ENCODE measurements at places on chromosomes 4 and X.
A peak's percentile ranks its signal among the peaks of the same experiment; 100 is the strongest.

DNA sequence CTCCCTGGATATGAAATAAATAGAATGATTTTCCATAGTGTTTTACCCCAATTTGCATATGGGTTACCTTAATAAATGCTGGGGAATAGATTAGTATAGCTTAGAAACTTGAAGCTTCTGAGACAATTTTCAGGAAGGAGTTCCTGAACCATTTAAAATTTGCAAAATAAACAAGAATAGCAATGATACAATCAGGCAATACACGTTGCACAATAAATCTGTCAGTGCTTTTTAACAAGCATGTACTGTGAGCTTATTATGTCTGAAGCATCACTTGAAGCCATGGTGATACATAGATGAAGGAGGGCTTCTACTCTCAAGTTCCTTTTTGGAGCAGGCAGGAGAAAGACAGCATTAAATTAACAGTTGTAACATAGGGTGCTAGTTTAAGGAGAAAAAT, 84.2 kb upstream of the WDFY3 start:
- no peak for DNase-seq

DNA sequence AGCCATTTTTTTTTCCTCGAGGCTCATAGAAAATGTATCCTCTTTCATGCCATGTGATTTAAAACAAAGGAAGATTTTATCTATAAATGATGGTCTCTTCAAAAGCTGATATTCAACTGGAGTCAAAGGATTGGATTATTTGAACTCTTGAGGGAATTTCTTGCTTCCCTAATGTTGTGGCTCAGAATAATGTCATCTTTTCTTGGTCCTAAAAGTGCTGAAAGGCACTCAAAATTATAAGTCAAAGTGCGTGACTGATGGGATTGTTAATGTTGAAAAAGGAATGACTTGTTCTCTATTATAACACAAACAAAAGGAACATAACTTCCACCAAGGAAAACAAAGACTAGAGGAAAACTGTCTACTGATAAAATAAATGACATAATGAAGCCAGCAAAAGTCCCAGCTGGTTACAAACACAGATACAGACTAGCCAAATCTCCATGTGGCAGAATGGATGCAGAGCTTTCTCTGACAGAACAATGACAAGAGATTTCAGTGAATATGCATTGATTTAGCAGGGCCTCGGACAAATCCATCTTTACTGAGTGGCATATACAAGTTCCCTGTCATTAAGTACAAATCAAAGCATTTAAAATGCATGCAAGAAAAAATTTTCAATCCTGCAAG, 552.6 kb downstream of the GBA3 start:
- DNase-seq: no peak

GRCh38 chrX:37349221-37350033, at the start of gene PRRG1:
Gene PRRG1 (plus strand): TSS chrX:37349364. CDS start chrX:37406250, 56,886 bp downstream.
- DNase-seq: no peak

DNA sequence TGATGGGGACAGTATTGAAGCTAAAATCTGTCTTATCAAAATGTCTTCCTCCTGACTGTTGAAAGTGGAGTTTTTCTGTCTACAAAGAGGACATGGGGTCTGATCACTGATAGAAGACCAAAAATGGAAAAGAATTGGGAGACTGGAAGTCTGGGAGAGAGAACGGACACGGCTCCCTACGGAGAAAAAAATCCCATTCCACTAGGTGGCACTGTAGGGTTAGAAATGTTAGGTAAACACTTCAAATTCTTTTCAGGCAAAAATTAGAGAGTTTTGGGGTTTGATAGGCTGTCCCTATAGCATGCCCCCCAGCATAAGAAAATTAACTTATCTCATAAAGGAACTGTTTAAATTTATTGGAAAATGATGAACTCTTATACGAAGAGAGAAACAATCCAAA, 200.5 kb downstream of the FAM133A start:
- DNase-seq: no peak

- DNase-seq: no peak
Observed at GRCh38 chrX:8639949-8640475, 91.9 kb downstream of the ANOS1 start.

DNA sequence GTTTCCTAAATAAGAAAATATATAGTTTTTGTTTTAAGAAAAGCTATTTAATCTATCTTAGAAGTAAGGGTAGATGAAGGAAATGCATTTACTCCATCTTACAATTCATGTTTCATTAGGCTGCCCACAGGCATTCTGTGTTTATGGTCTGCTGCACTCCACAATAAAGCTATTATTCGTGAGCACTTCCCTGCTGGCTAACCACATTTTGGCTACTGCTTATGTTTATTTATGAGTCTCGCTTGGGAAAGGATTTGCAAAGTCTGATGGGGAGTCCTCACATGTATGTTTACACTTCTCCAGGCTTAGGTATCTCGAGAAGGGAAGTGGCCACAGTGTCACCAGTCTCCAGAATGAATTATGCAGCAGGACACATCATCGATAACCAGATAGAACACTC, 260.8 kb upstream of the VCX start:
- no peak for DNase-seq

DNA sequence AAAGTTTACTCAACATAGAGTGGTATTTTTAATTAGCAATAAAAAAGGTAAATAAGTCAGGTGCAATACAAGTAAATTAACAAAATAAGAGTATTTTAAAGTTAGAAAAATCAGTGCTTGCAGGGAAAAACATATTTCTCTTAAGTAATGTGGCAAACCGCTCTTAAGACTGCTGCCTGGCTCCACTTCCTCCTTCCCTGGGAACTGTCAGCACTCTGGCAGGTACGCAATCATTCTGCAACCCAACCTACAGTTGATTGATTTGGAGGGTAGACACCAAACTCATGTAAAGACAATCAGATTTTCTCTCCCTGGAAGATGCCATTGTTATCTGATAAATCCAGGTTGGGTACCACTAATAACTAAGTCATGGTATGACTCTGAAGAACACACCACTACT, 63.9 kb downstream of the PPP3CA start:
- no peak for DNase-seq

- no peak for DNase-seq
Observed at GRCh38 chr4:81663368-81663767, 191.7 kb upstream of the RASGEF1B start.

DNA sequence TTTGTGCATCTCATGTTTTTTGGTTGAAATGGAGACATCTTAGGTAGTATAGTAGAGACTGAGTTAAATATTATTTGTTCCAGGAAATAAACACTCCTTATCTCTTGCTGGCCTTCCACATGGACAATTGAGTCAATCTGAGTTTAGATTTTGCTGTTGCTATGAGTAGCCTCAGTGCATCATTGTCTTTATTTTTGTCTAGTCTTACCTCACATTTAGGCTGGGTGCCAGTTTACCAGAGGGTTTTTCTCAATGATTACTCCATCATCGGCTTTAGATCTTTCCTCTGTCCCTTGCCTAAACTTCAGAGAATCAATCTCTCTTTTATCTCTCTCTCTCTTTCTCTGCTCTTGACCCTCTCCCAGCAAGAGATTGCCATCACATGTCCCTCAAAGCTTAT, 73.6 kb downstream of the GABRB1 start:
- no peak for DNase-seq

DNA sequence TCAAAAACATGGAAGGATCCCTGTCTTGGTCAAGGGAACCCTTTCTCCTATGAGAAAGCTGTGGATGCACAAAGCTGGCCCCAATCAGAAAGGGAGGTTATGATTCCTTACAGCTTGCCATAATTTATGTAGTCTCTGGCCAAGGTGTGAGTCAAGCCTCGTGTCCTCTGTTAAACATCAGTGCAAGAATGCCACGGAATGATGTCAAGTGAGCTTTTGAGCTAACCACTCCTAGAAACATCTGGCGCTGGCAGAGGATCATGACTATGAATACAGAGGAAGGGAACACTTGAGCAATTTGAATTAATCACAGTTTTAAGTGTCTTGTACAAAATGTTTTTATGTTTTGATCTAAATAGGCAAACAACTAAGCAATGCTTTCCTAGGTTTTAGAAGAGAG, 51.5 kb upstream of the RAP2C start:
- DNase-seq: no peak

GRCh38 chr4:108139089-108139488, 29.6 kb downstream of the LEF1 start:
- DNase-seq: no peak

DNA sequence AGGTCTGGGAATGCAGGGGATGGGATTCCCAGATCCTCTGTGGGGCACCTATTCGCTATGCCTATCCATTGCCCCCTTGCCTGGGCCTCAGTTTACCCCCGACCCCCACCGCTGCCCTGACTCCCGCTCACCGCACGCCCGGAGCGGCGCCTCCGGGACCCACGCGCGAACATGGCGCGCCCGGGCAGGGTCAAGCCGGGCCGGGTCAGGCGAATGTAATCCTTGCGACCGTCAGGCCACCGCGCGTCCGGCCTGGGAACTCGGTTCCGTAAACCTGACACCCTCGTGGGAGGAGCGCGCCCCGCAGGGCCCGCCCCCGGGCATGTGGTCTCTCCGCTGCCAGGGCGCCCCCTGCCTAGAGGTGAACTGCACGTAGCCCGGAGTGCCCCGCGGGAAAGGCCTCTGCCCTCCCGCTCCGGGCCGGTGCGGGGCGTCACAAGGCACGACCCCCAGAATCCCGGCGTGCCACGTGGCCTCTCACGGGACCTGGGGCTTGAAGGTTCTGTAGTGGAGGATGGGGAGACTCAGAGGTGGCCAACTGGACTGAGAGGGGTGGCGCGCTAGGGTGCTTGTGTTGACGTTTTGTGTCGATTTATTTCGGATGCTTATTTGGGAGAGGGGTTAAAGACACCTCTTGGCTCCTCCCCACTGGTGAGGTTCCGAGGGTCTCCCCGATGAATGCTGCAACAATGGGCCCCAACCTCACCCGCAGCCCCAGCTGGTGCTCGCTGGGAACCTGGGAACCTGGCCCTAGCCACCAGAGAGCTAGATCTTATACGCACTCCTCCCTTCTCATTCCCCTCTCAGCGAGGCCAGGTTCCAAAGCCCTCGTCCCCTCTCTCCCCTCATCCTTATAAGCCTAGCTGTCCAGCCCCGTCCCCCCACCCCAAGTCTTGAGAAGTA, at the start of gene PRICKLE3:
PRICKLE3 (minus strand) TSS at position 249 of the 903 bp plus-strand sequence; CDS start at position 173, 76 bp downstream.
- DNase-seq: peak; percentile 48

DNA sequence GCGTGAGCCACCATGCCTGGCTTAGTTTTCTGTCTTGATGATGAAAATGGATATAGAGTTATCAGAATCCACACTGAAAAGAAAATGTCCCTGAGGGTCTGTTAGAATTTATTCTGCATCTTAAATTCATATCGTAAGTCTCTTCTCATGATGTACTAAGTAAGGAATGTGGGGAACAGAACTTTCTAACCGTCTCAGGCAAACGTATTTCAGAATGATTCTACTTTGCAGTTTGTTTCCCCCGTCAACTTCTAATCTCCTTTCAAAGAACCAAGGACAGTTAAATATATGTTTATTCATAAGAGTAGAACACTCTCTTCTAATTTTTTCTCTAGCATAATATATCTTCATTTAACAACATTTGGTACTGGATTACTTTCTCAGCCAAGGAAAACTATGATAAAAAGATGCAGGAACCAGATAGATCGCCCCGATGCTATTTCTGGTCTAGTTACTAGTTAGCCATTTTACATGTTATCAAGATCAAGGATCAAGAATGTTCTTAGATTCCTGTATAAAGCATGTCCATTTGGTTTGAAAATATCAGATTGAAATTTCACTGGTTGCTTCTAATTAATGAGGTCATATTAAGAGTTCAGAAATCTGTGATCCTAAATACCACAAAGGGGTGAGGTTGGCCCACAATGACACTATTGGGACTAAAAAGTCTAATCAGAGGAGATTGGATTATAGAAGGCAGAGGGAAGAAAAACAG, 49.5 kb downstream of the METTL14 start:
- DNase-seq: no peak

DNA sequence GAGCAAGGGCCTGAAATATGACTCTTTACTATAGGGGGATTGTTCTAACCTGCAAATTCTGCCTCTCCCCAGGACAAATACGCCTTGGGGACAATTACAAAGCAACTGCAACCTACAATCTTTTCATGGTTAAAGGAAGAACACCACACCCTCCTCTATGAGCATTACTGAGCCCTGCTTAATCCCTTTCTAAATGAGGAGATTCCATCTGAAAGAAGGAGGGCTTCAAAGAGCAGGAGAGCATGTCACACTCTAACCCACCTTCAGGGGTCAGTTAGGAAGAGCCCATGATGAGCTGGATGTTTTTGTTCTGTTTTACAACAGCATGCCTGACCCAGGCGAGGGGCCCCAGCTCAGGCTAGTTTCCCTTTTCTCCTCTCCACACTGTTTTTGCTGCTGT, 134.0 kb upstream of the ANXA3 start:
- no peak for DNase-seq

- DNase-seq: no peak
Observed at GRCh38 chr4:23819041-23819511, 70.8 kb downstream of the PPARGC1A start.

GRCh38 chr4:71300964-71301363, 37.9 kb upstream of the SLC4A4 start:
- no peak for DNase-seq

DNA sequence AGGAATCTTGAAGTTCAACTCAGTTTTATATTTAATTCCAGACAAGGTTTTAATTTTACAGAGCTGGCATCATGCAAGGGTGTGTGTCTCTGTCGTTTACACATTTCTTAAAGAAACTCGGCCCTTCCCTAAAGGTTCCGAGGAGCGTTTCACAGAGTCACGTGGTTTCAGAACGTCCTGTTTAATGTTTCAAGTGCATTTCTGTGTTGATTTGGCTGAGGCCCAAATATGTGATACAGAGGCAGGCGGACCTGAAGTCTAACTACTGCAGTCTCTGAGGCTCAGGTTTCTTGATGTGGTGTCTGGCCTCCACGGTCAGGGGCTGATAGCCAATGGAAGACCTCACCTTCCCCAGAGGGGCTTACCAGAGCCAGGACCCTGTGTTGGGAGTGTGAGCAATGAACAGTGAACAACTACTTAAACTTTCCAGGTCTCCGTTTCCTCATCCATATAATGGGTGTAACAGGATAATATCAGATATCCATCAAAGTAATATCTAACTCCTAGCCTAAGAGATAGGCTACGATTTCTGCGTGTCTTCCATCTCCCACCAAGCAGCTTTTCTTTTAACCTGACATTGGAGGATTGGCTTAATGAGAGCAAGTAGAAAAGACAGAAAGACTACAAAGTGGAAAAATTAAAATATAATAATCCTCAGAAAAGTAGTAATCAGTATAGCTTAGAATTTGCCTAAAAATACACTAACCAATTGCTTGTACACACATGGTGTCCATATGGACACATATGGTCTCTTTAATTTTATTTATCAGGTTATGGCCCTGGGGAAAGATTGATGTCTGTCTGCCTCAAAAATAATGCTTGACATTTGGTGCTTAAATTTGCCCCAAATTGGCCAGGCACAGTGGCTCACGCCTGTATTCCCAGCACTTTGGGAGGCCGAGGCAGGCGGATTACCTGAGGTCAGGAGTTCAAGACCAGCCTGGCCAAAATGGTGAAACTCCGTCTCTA, 50.0 kb upstream of the TRIM2 start:
- no peak for DNase-seq

- no peak for DNase-seq
Observed at GRCh38 chrX:119177278-119177677, 49.7 kb upstream of the KIAA1210 start.

GRCh38 chr4:177051473-177052060, 258.1 kb upstream of the NEIL3 start:
- DNase-seq: no peak

Measured in stimulated activated CD4-positive, alpha-beta T cell treated with anti-CD3 and anti-CD28 coated beads, Interleukin-15, amount 100 ng/mL, for 1 hour (primary cell).